ENCODE measurements at places on chromosomes 5 and 9.
A peak's percentile ranks its signal among the peaks of the same experiment; 100 is the strongest.

- peak; percentile 51 for DNase-seq
These were observed 64.7 kb downstream of the STK10 start for GRCh38 chr5:172123269-172123692.

GRCh38 chr5:955886-956761 lies 52.5 kb upstream of the NKD2 start:
- no peak for DNase-seq

DNA sequence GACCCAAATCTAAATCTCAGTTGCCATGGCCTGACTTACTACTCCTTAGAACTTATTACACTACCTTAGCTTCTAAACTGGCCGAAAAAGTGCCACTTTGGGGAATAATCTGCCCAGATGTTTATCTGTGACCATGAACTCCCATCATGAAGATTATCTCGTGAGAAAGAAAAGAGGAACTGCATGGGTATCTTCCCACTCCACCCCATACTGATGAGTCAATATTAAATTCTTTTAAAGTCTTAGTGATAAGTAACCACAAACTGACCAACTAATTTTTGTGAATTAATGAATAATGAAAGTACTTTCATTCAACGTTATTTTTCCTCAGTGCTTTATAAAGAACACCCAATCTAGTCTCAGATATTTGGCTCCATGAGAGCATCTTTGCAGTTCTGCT lies 493.5 kb downstream of the EBF1 start:
- no peak for DNase-seq

DNA sequence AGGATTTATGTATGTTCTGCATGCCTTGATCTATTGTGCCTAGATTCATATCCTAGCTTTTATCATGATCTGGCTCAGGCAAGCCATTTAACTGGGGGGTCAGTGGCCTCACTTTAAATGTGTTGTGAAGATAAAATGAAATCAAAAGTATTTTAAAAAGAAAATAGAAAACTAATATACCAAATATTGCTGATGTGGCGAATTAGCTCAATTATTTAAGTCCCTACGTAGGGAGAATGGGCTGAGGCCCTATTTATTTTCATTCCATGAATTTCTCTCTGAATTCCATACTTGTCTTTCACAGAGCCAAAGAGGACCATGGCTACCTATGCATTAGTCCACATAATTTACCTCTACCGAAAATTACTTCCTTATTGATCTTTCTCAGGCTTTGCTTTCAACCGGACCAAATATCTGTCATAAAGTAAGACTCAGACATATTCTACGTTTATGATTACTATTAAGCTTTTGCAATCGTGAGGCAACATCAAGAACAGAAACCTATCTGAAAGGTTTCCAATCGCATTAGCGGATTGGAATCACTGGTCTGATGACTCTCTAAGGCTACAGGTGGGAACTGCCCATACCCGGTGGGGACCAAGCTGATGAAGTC lies 1.7 kb downstream of the MBLAC2 start:
- DNase-seq = no peak

DNA sequence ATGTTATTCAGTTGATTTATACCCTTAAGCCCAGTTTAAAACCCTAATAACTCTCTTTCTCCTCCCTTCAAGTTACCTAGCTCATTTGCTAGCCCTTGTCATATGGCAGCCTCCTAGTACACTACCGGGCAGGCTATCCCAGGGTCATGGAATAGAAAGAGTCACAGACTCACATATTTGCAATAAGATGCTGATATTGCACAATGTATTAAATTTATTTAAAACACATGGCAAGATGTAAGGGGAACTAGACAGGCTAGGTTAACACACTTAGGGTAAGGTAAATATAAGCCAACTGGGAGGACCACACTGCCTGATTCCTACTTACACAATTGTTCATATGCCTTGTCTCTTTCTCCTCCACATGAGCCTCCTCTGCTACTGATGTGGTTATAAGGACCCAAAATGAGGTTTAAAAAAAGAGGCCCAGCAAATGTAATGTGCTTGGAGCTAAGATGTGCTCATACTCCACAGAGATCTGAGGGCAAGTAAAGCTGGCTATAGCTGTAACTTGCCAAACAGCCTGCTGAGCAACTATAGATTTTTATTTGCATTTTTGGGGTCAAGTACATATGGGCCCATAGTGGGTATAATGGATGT lies 130.0 kb downstream of the ENC1 start:
- no peak for DNase-seq

DNA sequence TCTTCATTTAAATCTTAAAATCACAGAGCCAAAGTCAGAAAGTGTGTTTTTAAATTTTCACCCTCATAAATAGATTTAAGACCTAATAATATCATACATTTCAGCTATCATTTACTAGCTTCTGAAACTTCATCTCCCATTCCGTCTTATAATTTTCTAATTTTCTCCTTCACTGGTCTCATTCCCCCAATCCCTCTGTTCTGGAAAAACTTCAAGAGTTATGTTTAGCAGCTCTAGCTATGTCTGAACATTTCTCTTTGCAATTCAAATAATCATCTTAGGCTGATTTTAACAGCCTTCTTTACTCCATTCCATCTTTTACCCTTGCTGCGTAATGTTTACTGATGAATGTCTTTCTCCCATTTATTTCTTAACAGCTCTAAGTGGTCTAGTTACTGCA lies 192.4 kb downstream of the SLF1 start:
- no peak for DNase-seq

Measured in COR-L47 (cell line).